ENCODE measurements at places on chromosomes 3 and 15.

GRCh38 chr3:187150599-187150998 is 11.3 kb upstream of the RPL39L start:
- peak; percentile 40 for DNase-seq

GRCh38 chr3:124562769-124563168 is 167.5 kb upstream of the UMPS start:
- DNase-seq, result no peak

GRCh38 chr15:92914768-92915221 is 14.7 kb downstream of the CHD2 start:
- no peak for DNase-seq

DNA sequence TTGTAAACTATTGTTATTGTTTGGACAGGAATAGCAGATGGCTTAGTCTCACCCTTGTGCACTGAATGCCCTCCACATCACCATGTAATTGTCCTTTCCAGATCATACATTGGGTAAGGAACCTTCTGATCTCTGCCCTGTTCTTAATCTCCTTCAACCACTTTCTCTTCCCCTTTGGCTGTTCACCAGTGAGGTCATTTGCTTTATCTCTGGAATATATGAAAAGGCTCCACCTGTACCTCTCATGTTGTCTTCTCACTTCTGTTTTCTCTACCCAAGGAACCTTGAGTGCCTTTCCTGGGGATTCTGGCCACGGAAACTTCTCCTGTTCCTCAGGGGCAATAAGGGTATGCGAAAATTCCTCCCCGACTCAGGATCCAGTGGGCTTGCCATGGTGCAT is 28.5 kb downstream of the MCTP2 start:
- no peak for DNase-seq

GRCh38 chr3:194485881-194486539 is 792 bp downstream of the ATP13A3 start:
- DNase-seq, result peak; percentile 8

DNA sequence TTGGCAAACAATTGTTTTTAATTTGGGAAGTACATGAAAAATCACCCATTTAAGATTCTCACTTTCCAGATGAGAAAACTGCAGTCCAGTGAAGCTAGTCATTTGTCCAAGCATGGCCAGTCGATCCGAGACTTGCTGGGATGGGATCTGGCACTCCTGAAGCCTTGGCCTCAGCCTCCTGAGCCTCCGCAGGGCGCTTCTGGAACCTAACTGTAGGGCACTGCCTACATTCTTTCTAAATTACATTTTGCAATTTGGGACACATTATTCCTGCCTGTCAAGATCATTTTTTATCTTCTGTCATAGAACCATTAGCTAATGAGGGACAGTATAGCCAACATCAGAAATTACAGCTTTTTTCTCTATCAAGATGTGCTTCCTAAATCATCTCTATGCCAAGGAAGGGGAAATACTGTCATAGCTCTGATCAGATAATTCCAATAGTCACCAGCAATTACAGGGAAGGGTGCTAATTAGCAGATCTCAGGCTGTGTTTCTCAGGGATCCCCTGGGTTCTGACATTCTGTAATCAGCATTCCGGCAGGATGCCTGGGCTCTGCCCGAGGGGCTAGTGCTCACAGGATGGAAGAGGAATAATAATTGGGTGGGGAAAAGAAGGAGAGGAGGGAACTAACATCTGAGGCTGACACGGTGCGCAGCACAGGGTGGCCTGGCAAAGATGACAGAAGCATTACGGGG is 28.3 kb downstream of the ANAPC13 start:
- no peak for DNase-seq

- no peak for DNase-seq
These were observed 205.6 kb downstream of the IL20RB start for GRCh38 chr3:137163241-137163871.

DNA sequence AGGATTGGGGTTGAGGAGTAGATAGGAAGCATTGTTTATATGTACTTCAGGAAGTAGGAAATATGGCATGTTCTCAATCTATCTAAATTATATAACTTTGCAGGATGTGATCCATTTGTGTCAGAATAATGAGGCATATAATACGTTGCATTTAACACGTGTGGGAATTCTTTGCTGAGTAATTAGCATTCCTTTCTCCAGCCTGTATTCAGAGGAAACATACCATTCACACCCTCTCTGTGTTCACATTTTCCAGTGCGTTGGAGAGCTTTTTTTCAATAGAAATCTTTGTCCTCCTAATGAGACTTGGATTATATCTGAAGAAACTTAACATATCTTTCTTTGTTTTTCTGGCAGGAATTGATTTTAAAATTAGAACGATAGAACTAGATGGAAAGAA is 33.0 kb upstream of the APH1B start:
- DNase-seq, result no peak

GRCh38 chr3:129315223-129315997 is 36.7 kb downstream of the HMCES start:
- DNase-seq, result peak; percentile 24

All from stimulated activated CD4-positive, alpha-beta T cell treated with anti-CD3 and anti-CD28 coated beads, TNF-alpha, amount 100 ng/mL, for 1 hour (primary cell).